Activated CD8-positive, alpha-beta T cell treated with anti-CD3 and anti-CD28 coated beads for 36 hours (primary cell): ENCODE measurements at places on chromosomes 5 and 9. TPM values are rescaled to one million over a fixed set of nuclear protein-coding genes. Genes with fewer than 3 reads are reported as not detected.
A peak's percentile ranks its signal among the peaks of the same experiment; 100 is the strongest.

The ADAMTS12 gene
- not detected for total RNA-seq

GRCh38 chr9:88746029-88746742, 211.2 kb downstream of the NXNL2 start:
- no peaks in the 10 kb centered on the region for H3K36me3 ChIP-seq
- peaks cover 9% of the 10 kb centered on the region for H3K27me3 ChIP-seq
- no peak for DNase-seq
- H3K27ac ChIP-seq: no peak overlapping the region
- no peaks in the 10 kb centered on the region for H3K4me1 ChIP-seq

DNA sequence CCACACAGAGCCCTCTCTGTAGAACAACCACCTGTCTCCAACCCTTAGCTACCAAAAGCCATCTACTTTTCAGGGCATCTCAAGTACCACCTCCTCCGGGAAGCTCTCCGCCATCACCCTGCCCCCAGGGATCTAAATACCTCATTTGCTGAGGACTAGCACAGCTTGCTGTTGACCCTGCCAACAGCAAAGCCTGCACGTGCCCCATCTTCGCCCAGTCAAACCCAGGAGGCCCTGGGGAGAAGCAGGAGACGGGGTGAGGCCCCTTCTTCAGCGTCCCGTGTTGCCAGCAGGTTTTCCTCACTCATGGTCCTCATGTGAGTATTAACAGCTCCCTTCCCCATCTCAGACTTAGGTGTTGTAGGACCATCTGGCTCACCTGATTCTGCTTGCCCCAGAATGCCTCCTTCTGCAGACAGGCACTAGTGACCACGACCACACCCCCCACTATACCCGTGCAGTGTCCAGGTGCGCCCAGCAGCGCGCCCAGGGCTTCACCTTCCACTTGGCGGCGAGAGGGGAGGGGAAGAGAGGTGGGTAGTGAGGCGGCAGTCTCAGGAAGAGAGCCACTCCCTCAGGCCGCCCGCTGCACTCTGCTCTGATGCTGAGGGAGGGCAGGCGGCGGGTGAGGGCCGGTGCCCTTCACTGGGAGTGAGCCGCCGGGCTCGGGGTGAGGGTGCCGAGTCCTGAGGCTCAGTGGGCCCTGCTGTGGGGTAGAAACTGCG, 11.1 kb downstream of the VAV2 start:
- H3K4me3 ChIP-seq: no peak overlapping the region
- DNase-seq: no peak

The GKAP1 gene
- 3.9 TPM for total RNA-seq

The SNX2 gene
- 42.0 TPM for total RNA-seq

GRCh38 chr9:97293207-97293721, 14.2 kb upstream of the CCDC180 start:
- DNase-seq: no peak
- no peak overlapping the region for H3K4me3 ChIP-seq
- H3K4me1 ChIP-seq: no peaks in the 10 kb centered on the region
- no peaks in the 10 kb centered on the region for H3K27me3 ChIP-seq

DNA sequence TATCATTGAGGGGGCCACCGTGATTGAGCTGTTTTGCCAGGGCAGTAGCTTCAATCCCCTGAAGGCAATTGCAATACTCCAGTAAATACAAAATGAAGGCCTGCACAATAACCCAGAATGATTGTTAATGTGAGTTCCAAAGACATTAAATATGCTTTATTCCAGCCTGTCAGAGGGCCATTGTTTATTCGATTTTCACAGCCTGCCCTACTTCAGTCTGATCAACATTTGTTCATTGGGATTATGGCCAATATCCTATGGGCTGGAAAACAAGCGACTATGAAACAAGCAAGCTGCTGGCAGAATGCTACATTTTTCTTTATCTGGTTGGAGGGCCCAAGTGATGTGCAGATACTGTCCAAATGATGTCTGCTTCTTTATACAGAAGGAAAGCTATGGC, 543.1 kb downstream of the TLE1 start:
- H3K27ac ChIP-seq: no peak overlapping the region
- no peak for DNase-seq
- no peak overlapping the region for H3K4me3 ChIP-seq
- H3K27me3 ChIP-seq: no peaks in the 10 kb centered on the region

GRCh38 chr9:6079386-6079785, 64.0 kb upstream of the RANBP6 start:
- peak overlapping the region; percentile 76 for H3K4me3 ChIP-seq
- H3K4me1 ChIP-seq: peaks cover 3% of the 10 kb centered on the region
- peaks cover 3% of the 10 kb centered on the region for H3K27me3 ChIP-seq
- no peaks in the 10 kb centered on the region for H3K36me3 ChIP-seq
- H3K27ac ChIP-seq: no peak overlapping the region

The PHYHD1 gene
- 0.61 TPM for total RNA-seq

The CRAT gene
- total RNA-seq: 12.7 TPM

DNA sequence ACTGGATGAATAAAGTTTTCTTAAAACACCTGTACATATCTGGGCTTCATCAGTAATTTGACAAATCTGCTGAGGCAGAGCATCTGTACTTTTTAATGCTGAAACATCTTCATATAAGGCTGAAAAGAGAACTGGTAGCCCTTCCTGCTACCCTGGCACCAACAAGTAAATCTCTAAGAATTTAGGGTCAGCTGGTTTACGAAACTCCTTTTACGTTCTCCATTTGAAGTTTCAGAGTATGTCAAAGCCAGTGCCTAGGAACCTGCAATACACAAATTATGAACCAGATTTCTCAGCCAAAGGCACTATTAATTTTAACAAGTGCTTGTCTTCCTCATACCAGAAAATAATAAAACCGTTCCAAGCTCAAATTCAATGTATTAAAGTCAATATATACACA, 3.8 kb downstream of the ZFAND5 start:
- peak overlapping the region; percentile 24 for H3K27ac ChIP-seq
- peaks cover 64% of the 10 kb centered on the region for H3K36me3 ChIP-seq
- no peaks in the 10 kb centered on the region for H3K27me3 ChIP-seq
- DNase-seq: no peak
- H3K4me1 ChIP-seq: peaks cover 73% of the 10 kb centered on the region
